KG1 (cell line): ENCODE measurements at places on chromosomes 6 and 20.
A peak's percentile ranks its signal among the peaks of the same experiment; 100 is the strongest.

- peak; percentile 7 for DNase-seq
Observed at GRCh38 chr6:165308926-165309731, at the start of gene C6orf118. Gene C6orf118 (minus strand): TSS chr6:165309605. CDS start chr6:165309586, 19 bp downstream.

DNA sequence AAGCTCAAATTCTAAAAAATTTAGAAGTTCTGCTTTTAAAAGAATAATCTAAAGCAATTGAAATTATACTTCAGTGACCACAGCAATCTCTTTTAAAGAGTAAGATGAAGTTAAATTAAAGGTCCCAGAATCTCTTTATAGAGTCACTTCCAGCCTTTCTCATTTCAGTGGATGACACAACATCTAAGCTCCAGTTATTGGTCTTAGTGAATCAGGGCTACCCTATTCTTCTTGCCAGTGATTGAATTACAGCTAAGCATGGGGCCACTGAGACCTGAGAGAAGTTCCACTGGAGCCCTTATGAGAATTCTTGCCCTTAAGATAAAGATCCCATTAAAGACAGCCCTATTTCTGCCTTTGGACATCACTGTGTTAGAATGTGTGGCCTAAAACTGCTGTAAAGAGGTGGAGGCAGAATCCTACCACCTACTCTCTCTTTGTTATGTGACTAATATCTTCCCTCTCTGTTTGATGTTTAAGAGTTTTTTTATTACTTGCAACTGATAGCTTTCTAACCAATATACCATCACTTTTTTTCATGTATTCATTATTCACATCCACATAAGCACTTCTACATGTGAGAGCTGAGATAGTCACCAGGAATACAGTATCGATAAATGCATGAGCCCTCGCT lies 128.6 kb downstream of the UNC5CL start:
- DNase-seq: no peak

DNA sequence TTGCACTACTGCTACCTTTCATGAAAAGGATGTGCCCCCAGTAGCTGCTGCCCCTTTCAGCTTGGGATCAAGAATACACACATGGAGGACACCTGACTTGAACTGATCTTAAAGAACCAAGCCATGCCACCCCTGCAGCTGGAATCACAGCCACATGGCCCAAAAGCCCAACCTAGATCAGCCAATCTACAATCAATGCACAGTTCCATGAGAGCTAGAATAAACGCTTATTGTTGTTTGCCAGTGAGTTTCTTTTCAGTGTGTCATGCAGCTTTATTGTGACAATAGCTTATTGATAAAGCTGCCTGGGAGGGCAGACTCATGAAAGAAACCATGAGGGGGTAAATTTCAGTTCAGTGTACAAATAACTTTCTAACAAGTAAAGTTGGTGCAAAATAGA lies 397.7 kb downstream of the PTPRT start:
- no peak for DNase-seq

- no peak for DNase-seq
Observed at GRCh38 chr20:62505337-62506045, 29.7 kb upstream of the GATA5 start.

GRCh38 chr6:66851930-66852329 lies 1144.9 kb upstream of the EYS start:
- DNase-seq: no peak

GRCh38 chr6:163985710-163986109 lies 571.2 kb downstream of the QKI start:
- no peak for DNase-seq

- no peak for DNase-seq
Observed at GRCh38 chr6:143692696-143693095, 14.9 kb downstream of the PHACTR2 start.

- DNase-seq: no peak
Observed at GRCh38 chr6:133761706-133762105, 127.2 kb upstream of the TCF21 start.

DNA sequence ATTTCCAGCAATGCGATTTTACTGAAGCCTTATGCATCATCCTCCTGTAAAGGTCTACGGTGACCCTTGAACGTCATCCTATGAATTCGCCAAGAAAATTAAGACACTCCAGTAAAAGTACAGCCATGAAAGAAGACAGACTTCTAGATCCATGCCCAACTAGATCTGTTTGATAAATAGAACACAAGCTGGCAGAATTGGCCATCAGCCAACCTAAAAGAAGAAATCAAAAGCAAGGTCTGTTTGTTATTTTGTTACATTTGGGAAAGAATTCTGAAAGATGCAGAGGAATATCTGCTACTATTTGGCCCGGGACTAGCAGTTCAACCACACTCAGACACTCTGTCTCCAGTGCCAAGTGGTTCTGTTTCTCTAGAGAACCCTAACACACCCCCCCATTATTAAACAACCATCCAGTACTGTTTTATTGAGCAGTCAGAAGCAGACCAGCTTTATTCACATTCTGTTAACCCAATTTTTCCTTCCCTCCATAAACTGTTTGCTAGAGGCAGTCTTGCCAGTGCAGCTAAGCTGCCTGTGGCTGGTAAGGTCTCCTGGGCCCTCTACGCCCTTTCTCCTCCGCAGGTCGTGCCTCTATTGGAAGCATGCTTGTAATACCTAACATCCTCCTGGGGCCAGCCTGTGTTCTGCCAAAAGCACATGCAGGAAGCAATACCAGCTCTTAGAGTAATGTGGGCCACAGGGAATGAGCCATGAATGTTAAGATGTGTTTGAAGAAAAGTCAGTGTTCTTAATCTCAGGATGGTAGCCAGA lies 30.7 kb downstream of the LY86 start:
- DNase-seq: no peak

DNA sequence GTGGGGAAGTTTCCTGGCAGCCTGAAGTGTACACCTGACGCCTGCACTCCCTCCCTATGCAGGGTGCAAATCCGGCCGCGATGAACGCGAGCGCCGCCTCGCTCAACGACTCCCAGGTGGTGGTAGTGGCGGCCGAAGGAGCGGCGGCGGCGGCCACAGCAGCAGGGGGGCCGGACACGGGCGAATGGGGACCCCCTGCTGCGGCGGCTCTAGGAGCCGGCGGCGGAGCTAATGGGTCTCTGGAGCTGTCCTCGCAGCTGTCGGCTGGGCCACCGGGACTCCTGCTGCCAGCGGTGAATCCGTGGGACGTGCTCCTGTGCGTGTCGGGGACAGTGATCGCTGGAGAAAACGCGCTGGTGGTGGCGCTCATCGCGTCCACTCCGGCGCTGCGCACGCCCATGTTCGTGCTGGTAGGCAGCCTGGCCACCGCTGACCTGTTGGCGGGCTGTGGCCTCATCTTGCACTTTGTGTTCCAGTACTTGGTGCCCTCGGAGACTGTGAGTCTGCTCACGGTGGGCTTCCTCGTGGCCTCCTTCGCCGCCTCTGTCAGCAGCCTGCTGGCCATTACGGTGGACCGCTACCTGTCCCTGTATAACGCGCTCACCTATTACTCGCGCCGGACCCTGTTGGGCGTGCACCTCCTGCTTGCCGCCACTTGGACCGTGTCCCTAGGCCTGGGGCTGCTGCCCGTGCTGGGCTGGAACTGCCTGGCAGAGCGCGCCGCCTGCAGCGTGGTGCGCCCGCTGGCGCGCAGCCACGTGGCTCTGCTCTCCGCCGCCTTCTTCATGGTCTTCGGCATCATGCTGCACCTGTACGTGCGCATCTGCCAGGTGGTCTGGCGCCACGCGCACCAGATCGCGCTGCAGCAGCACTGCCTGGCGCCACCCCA lies 1.2 kb downstream of the GPR6 start:
- no peak for DNase-seq

- no peak for DNase-seq
Observed at GRCh38 chr6:152160346-152160745, 352.9 kb downstream of the ESR1 start.

- DNase-seq: no peak
Observed at GRCh38 chr6:34556031-34556471, at the start of gene SPDEF. Gene SPDEF (minus strand): TSS chr6:34556329. CDS start chr6:34544455, 11,874 bp downstream.

GRCh38 chr20:22226849-22227700 lies 357.3 kb downstream of the FOXA2 start:
- DNase-seq: no peak

GRCh38 chr6:31702405-31702818 lies 712 bp downstream of the ABHD16A start:
- DNase-seq: no peak

DNA sequence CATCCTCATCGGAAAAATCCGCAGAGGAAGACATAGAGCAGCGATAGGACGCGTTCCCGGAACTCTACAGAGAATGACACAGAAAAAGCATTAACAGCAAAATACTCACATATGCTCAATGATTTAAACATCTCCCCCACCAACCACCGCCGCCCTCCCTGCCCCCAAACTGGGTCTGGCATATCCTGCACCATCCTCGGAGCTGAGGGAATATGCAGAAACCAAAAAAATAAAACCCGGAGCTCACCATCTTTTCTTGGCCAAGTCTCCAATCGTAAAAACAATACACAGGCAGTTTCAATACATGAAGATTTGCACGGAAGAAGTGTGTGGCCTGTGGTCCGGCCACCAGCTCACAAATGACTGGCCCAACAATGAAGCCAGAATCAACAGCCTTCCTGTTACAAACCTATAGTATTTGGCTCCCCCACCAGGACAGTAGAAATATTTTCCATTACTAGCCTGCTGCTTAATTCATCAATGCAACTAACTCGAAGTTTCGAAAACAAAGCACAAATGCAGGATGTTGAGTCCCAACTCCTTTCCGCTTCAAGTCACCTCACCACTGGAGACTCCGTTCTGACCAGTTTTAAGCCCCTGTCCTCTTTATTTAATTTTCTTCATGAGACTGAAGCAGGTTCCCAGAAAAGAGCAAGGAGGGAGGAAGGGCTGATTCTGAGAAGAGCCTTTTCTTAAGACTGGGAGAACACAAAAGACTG lies 103.2 kb upstream of the BEND6 start:
- no peak for DNase-seq

GRCh38 chr6:96465321-96465903 lies 56.2 kb upstream of the UFL1 start:
- DNase-seq: no peak

- DNase-seq: no peak
Observed at GRCh38 chr20:60000271-60001042, 42.2 kb downstream of the CDH26 start.

DNA sequence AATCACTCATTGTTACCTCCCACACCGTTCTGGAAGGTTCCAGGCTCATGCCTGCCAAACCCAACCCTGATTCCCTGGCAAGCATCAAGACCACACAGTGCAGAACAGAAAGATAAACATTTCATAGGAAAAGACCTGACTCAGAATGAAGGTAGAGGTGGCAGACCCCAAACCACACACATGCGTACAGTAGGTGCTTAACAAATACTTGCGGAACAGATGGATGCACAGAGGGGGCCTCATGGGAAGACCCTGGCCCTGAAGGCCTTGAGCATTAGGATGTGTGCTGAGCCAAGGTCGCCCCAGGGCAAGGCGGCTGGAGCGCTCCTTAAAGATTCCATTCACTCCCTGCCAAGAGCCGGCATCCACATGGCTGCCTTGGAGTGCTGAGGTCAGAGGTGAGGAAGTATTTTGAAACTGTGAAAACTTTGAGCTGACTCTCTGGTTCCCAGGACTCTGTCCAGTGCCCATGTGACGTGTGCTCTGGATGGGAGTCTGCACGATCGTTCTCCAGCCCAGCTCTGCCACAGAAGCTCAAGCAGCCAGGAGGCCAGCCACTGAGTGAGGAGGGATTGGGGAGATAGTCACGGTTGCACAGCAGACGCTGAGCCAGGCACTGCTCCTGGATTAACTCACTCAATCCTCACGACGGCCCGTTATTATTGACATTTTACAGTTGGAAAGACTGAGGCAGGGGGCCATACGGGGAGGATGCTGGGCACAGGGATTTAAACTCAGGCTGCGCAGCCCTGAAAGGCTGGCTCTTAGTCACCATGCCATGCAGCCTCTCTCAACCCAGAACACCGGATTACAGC lies 65.5 kb upstream of the AFDN start:
- DNase-seq: no peak

DNA sequence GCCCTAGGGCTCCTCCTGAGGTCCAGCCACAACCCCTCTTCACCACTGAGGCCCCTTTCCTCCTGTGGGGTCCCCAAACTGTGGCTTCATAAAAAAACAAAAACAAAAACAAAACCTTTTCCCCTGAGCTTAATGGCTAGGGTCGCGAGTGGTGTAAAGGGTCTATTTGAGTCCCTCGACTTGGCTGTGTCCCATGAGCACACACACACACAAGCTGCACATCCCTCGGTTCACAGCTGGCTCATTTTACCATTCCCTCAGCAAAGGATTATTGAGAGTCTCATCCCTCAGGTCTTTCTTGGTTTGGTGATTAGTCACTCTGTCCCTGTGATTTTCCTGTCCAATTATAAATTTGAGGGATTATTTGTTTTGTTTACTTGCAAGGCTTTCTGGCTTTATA lies 206.1 kb upstream of the SASH1 start:
- DNase-seq: no peak

- peak; percentile 56 for DNase-seq
Observed at GRCh38 chr6:163405412-163406309, 8.9 kb upstream of the QKI start.

DNA sequence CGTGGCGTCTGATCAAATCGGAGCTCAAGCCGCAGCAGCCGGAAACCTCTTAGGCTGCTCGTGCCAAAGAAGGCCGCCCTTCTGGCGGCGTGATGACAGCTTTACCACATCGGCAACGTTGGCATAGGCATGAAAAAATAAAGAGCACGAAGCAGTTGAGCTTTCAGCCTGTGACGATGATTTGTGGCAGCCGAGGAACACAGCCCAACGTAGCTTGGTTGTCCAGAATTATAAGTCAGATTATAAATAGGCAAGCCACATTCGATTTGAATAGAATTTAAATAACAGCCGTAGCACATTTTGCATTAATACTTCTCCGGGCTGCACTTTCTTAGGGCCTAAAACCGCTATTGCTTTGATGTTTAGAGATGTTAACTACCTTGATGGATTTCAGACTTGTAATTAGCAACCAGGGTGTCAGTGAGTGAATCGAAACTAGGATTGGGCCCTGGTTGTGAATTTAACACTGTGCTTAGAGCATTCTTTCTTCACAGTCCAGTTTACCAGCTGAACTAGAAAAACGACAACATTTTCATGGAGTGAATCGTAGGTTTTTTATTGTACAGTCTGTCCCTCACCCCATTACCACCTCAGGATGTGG lies 864 bp upstream of the BCLAF1 start:
- peak; percentile 73 for DNase-seq

GRCh38 chr20:17571153-17571527 lies 1.3 kb downstream of the DSTN start:
- DNase-seq: no peak

- DNase-seq: no peak
Observed at GRCh38 chr6:157848693-157849092, 25.6 kb downstream of the SNX9 start.

GRCh38 chr6:3410385-3411360 lies 46.2 kb downstream of the SLC22A23 start:
- DNase-seq: peak; percentile 19

GRCh38 chr6:166949528-166950442 lies 6.6 kb downstream of the RNASET2 start:
- DNase-seq: no peak

GRCh38 chr6:71106276-71106675 lies 149.4 kb upstream of the B3GAT2 start:
- DNase-seq: no peak

DNA sequence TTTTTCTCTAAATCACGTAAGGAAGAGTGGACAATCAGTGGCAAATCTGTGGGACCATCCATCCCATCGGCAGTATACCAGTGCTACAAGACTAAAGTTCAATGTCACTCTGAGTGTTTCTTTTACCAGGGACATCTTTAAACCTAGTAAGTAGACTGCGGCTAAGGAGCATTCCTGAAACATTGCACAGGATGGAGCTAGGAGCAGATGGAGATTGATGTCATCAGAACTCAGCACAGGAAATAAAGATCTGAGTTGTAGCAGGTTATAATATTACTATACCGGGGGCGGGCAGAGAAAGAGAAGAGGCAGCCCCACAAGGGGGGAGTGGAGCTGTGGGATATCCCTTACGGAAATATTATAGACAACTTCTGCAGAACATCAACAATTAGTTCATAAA lies 162.1 kb downstream of the MTFR2 start:
- DNase-seq: no peak
